NCI-H226 (cell line): ENCODE measurements at places on chromosomes 1 and 21.

DNA sequence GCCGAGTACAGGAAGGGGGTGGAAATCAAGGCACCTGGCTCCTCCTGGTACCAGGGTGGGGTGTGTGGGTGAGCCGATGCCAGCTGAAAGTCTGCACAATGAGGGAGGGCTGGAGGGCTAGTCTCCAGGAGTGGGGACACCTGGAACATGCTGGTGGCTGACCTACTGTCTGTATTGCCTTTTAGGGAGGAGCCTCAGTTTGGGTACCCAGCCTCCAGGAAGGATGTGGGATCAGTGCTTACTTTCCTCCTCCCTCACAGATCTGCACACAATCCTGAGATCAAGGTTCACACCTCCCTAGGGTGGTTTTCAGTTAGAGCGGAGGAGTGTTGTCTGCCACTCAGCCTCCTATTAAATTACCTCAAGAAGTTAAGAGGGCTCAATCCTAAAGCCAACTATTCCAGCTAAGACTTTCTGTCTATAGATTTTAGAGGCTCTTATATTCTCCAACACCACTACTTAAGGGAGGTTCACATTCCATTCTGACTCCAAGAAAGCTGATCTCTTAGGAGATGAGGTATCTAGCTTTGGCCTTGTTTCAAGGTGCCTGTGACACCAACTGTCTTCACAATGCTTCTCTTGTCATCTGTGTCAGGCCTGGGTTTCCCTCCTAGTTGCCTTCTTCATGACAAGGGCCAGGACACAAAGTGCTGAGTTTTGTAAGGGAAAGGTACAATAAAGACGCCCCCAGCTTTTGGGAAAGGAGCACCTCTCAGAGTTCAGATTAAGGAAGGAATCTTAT lies 15.7 kb downstream of the SSR2 start:
- no peak for DNase-seq

DNA sequence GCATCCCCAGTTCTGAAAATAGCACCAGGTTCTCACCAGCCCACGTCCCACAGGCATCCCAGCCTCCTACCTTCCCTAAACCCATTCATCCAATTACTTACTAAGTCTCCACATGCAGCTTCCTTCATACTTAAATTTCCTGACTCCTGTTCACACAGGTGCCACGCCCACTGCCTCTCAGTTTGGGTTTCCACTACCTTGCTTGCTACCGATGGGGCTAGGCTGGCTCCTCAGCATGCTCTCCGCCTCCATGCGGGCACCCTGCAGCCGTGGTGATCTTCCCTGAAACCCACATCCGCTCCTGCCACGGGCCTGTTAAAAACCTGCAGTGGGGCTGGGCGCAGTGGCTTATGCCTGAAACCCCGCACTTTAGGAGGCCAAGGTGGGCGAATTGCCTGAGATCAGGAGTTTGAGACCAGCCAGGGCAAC lies 70.4 kb upstream of the ANGPTL1 start:
- no peak for DNase-seq

- DNase-seq: no peak
Measured at GRCh38 chr1:22552021-22552420, 11.3 kb upstream of the EPHA8 start.

DNA sequence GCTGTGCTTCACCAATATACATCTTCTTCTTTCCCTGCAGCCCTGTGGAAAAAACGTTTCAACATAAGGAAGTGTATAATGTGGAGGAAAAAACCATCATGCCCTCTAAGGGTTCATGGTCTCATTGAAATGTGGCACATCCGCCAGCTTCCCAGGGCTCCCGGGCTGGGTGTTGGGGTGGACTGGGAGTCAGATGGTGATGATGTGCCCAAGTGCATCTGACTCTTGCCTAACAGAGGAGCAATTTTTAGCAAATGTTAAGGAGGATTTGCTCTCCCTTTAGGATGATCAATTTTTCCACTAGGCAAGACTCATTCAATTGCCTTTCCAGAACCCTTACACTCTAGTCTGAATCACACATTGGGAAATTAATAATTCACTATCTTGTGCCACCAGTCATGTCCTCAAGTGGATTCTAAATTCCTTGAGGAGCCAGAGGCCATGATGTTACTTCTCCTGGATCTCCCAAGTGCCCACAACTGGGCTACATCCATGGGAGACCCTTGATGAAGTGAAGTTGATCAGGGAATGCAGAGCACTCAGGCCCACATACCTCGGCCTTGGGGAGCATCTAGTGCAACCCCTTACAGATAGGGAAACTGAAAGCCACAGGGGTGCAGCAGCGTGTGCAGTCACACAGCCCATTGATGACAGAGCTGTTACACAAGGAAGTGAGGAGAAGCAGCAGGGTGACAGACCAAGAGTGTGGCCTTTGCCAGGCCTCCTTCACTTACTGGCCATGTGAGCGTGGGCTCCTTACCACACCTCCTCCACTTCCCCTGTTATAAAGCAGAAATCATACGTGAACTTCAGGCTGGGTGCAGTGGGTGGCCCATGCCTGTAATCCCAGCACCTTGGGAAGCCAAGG lies 100.0 kb upstream of the SLC44A3 start:
- DNase-seq: no peak

DNA sequence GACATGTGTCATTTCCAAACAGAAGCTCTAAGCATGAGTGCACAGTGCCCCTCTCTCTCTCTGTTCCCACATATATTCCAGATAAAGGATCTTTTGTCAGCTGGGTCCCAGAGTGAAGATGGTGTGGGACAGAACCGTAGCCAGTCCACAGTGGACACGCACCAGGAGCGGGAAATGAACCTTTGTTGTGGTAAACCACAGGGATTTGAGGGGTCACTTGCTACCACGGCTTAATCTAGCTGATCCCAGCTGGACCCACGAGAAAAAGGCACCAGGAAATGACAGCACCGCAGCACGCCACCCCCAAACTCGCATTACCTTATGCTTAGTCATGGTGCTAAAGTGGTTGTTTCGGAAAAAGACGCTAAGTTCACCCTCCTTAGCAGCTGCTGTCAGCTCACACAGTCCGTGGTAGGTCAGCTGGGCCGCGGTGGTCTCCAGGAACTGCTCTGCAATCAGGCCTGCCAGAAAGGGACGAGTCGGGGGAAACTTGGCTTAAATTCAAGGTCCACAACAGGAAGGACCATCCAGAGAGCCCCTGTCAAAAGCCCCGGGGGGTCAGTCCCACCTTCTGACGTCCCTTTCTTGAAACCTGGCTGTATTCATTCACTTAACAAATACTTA lies 7.5 kb downstream of the MINDY1 start:
- DNase-seq: peak; percentile 26

DNA sequence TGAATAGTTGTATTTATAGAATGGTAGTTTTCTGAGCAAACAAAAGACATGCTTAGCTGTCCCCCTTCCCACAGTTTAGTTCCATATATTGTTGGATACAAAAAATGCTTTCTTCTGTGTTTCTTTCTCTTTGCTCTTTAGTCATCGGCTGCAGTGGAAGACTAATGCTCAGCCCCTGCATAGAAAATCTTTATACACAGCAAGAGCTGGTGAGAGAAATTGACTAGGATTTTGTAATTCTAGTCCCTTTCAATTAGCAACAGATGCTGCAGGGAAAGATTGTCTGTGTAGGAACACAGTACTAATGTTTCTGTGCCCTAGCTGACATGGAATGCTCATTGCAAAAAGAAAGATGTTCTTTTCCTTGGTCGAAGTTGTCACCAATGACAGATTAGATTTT lies 200.9 kb downstream of the RPS6KC1 start:
- no peak for DNase-seq

DNA sequence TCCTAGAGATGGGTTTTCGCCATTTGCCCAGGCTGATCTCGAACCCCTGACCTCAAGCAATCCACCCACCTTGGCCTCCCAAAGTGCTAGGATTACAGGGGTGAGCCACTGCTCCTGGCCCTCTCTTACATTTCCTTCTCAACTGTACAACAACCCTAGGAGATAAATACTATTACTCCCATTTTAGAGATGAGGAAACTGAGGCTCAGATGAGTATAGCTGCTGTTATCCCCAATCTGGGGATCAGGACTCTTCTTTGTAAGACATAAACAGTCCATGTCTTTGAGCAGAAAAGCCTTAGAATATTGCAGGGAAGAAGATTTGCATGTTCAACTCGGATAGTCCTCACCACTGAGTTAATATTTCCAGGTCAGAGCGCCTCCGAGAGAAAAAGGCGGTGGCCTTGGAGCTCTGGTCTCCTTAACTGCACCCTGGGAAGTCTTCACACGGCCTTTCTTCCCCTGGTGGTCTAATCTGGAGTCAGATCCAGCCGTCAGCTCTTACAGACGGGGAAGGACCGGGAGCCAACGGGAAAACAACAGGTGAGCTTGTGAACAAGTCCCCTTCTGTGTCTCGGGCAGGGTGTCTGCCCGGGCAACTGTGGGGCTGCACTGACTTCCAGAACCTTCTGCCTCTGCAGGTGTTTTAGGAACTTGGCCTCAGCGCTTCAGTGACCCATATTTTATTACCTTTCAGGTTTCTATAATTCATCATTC lies 5.9 kb upstream of the OLIG1 start:
- DNase-seq: no peak

DNA sequence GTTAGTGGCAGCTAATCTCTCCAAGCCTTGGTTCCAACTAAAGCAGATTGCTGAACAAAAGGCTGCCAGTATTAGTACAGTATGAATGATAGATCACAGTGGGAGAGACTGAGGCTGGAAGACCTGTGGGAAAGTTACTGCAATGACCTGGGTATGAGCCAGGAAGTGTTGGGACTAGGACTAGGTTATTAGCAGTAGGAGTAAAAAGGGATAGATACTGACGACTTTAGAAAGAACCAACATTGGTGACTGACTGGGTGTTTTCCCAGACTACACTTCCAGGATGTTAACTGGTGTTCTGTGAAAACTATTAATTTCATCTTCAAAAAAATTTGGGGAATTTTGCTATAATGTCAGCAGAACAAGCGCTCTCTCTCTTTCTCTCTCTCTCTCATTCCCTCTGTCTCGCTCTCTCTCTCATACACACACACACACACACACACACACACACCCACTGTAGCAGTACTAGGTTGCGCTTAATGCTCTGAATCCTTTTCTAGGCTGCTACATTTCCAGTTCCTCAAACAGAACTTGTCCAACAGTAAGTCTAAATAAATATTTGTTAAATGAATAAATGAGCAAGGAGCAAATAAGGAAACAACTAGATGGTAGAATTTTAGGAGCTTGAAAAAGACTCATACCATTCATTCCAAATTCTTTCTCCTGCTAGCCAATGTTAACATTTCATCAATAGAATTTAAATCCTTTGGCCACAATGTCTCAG lies 47.6 kb upstream of the RGS8 start:
- no peak for DNase-seq

DNA sequence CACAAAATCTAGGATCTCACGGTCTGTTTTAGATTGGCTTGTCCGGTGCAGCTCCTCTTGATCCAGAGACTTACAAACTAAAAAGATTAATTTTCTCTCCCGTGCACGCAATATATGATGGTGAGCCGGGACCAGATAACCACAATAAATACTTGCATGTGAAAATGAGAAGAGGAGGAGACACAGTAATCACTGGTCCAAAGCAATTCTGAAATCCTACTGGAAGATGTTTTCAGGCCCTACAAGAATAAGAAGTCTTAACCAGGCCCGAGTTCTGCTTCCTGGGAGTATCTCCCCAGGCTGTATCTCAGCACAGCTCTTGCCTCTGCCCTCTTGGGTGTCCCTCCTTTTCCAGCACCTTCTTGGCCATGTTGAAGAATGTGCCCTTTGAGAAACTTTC lies 1.0 kb upstream of the WDR4 start:
- no peak for DNase-seq

GRCh38 chr1:234488054-234489006 lies 9.4 kb upstream of the TARBP1 start:
- DNase-seq: no peak

DNA sequence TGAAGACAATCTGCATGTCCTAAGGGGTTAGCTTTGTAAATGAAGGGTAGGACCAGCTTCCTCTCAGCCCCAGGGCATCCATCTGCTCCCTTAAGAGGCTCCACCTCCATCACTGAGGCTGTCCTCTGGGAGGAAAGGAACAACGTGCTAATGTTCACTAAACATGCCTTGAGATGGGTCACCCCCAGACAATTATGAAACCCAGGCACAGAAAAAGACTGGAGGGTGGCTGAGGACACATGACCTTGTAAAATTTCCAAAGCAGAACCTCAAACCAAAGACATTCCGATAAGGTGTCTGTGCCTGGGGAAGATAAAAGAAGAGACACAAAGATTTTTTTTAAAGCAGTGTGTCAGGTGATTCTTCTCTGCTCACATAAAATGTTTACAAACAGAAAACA lies 37.6 kb upstream of the ZNF124 start:
- DNase-seq: no peak

- DNase-seq: no peak
Measured at GRCh38 chr1:157247005-157247763, 109.0 kb upstream of the ETV3 start.

DNA sequence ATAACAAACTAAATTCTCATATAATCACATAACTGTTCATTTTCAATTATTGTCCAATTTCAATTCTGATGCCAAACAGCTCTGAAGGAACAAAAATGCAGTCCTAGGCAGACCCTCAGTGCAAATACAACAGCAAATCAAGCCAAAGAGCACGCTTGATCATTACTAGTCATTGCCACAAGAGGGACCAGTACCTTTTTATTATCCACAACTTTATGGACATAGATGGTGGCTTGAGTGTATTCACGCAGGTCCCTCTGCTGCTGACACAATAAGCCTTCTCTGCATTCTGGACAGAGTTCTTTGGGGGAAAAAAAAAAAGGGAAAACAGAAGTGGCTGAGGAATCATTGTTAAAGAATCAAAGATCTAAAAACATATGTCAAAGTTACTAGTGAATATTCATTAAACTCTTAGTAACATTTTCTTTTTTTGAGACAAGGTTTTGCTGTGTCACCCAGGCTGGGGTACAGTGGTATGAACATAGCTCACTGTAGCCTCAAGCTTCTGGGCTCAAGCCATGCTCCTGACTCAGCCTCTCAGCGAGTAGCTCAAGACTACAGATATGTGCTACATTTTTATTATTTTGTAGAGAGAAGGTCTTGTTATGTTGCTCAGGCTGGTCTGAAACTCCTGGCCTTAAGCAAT lies 34.3 kb upstream of the RAP1GAP start:
- no peak for DNase-seq

DNA sequence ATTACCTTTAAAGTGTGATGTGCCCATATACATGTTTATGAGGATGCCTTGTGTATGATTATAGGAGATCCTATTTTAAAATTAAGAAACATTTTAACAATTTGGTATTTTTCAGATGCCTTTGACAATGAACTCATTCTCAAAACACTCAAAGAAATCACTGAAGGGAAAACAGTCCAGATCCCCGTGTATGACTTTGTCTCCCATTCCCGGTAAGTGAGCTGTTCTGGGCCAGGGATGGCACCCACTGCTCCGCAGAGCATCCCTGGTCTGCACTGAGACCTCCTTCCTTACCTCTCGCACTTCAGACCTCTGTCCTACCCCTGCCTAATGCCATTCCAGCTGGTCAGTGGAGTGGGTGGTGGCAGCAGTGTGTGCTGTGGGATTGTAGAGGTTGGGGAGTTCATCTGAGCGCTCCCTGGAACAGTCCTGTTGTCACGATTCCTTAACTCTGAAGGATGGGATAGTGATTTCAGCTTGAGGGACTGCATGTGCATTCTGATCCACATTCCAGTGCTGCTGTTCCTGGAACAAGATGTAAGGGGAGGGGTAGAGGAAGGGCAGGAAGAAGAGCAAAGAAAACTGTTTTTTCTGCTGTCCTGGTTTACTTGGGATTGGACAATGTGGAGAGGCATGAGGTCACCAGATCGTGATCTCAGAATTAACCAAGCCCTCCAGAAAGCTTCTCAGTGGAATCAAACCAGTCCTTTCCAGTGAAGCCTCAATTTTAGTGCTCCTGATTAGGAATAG lies 63.9 kb downstream of the UCK2 start:
- no peak for DNase-seq
